ENCODE measurements at places on chromosomes 1 and 21.

- no peak for DNase-seq
Measured at GRCh38 chr21:35086357-35086756, 37.3 kb upstream of the RUNX1 start.

DNA sequence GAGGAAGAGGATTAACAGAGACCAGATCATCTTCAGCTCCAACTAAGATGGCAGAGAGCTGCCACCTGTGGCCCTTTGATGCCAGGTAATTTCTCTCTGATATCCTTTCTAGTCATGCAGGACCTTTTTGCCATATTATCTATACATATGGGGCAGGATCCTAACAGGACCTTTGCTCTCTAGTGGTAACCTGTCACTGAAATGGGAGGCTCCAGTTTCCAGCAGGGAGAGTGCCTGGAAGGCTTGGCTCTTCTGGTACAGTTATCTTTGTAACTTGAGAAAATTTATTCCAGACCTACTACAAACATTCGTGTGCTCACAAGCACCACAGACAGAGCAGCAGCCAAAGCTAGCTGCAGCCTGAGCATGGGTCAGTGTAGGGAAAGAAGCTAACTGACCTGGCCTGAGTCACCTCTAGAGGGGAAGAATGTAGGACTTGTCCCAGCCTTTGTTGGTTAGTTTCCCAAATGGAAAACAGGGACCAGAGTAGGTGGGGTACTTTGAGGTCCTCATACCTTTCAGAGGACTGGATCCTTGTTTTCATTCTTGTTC, 86.5 kb upstream of the MACF1 start:
- DNase-seq, result no peak

DNA sequence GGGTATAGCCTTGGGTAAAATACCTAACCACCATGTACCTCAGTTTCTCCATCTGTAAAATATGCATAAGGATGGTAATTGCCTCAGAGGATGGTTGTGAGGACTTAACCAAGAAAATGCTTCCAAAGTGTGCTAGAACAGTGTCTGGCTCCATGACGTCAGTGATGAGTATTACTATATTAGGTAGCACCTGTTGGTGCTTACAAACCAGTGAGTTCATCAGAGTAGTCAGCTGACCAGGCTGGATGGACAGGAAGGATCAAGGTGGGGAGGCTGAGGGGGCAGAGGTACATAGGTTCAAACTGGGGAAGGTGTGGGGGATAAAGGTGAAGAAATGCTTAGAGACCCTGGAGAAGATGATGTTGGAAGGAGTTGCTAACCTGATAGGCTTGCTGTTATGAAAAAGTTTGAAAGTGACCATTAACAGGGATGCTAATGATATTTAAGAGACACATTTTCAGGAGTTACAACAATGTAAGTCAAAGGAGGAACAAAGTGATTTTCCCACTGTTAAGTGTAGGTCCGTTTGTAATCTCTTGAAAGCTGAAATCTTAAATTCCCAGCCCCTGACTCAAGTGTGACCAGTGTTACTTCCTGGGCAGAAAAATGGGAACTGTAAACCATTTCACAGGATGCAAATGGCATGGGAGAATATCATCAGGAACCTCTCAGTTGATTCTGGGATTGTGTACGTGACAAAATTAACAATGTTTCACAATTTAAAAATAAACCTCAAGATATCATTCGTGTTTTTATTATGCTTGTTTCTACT, 4.4 kb downstream of the NTPCR start:
- DNase-seq, result no peak

- no peak for DNase-seq
Measured at GRCh38 chr1:196148367-196148970, 459.8 kb downstream of the KCNT2 start.
